Stimulated activated CD4-positive, alpha-beta T cell treated with anti-CD3 and anti-CD28 coated beads, Interleukin-12 subunit alpha, Interleukin-12 subunit beta, amount 100 ng/mL, for 48 hours (primary cell): ENCODE measurements at places on chromosomes 1 and 21.

GRCh38 chr1:150981177-150981804 is 801 bp upstream of the ANXA9 start:
- DNase-seq, result no peak

DNA sequence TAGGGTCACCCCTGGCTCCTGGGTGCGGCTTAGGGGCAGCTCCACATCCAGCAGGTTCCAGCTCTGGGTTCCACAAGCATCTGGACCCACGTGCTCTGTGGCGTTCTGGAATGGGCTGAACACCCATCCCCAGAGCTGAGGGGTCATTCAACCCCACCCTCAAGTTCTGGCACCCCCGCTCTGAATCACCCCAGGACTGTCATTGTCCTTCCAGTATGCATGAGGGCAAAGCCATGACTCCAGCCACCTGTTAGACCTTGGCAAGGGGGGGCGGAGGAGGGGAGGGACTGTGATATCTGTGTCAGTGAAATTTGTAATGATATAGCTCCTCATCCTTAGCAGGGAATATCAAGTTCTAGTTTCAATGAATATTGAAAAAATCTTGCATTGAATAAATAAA is 12.3 kb downstream of the INSRR start:
- no peak for DNase-seq

GRCh38 chr1:9128520-9129265 is at the start of gene GPR157:
Gene GPR157 (minus strand): TSS chr1:9129102. CDS start chr1:9129027, 75 bp downstream.
- DNase-seq, result peak; percentile 59

GRCh38 chr1:67350783-67351182 is 43.1 kb downstream of the IL12RB2 start:
- DNase-seq, result no peak

DNA sequence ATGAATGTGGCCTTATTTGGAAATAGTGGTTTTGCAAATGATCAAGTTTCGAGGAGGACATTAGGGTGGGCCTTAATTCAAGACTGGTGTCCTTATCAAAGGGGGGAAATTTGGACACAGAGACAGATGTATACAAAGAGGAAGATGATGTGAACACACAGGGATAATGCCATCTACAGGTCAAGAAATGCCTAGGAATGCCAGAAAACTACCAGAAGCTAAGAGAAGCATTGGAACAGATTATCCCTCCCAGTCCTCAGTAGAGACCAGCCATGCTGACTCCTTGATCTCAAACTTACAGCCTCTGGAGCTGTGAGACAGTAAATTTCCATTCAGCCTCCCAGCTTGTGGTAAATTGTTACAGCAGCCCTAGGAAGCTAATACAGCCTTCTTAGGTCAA is 151.4 kb downstream of the PTGER3 start:
- DNase-seq, result no peak

DNA sequence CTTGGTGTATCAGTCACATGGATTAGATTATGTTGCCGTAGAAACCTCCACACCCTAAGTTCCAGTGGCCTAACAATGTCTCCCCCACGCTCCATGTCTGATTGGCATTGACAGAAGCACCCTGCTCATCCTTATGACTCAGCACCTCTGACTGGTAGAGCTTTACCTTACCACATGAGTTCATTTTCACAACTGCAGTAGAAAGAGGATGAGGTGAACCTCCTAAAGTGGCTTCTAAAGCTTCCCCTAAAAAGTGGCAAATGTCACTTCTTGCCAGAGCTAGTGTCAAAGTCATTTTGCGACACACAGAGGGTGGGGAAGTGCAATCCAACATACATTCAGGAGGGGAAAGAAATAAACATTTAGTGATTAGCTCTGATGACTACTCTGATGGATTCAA is 30.6 kb upstream of the LYPD8 start:
- DNase-seq, result no peak

DNA sequence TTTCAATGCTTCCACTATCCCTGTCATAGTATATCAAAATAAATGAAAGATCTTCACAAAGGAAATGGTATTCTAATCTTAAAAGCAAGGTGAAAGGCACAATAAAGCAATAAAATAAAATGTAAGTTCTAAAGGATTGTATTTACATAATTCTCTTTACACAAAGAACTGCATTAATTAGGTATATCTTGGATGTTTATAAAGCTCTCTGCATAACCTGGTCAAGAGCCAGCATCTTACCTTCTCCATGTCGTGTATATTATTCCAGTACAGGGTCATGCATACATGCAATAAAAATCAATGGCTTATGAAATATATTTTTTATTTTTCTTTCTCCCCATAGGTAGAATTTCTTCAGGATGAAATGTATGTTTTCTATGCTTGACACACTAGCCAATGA is 63.8 kb downstream of the GON4L start:
- no peak for DNase-seq
